ENCODE measurements at places on chromosomes 4 and X.
A peak's percentile ranks its signal among the peaks of the same experiment; 100 is the strongest.

GRCh38 chr4:154277172-154277571 is 214.4 kb downstream of the DCHS2 start:
- DNase-seq: no peak

DNA sequence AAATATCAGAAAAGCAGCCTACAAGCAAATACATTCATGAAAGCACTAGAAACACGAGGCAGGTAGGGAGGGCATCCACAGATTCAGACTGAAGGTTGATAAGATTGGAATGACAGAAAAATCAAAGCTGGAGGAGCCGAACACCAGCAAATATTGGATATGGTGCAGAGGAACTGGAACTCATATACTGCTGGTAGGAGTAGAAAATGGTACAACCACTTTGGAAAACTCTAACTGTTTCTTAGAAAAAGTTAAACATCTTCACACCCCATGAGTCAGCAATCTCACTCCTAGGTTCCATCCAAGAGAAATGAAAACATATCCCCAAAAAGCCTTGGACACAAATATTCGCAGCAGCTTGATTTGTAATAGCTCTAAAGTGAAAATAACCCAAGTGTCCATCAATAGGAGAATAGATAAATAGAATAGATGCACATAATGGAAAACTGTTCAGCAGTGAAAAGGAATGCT is 27.1 kb downstream of the CD99L2 start:
- DNase-seq: no peak

- no peak for DNase-seq
Observed at GRCh38 chrX:153582896-153583295, 16.0 kb downstream of the CCNQ start.

DNA sequence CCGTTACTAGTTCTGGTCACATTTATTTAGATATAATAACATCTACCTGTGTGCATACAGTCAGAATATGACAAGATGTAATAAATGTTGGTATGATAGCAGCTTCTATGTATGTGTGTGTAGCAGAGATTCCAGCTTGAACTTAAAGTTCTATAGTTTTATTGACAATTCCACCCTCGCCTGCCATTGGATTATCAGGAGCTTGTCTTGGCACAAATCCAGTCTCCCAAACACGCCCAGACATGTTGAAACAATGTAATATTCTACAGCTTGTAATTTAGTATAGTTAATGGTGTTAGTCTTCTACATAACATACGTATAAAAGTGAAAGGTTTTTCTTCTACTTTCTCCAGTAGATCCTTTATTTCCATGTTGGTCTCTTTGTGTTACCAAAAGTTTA is 44.4 kb downstream of the BBS12 start:
- DNase-seq: no peak

- DNase-seq: peak; percentile 35
Observed at GRCh38 chr4:141248029-141248428, 27.3 kb downstream of the ZNF330 start.

DNA sequence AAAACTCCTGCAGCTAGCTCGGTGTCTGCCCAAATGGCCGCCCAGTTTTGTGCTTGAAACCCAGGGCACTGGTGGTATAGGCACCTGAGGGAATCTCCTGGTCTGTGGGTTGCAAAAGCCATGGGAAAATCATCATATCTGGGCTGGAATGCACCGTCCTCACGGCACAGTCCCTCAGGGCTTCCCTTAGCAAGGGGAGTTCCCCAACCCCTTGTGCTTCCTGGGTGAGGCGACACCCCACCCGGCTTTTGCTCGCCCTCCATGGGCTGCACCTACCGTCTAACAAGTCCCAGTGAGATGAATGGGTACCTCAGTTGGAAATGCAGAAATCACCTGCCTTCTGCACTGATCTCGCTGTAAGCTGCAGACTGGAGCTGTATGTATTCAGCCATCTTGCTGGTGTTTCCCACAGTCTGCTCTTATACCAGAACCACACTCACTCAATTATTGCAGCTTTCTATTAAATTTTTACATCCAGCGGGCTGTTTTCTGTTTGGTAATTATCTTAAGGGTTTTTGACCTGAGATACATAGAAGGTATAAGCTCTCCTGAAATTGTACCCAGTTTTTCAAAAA is 36.7 kb upstream of the NPNT start:
- DNase-seq: no peak

GRCh38 chr4:12487000-12487399 is 997.1 kb downstream of the RAB28 start:
- DNase-seq: no peak

GRCh38 chrX:6026980-6027379 is 201.7 kb downstream of the NLGN4X start:
- DNase-seq: no peak

- no peak for DNase-seq
Observed at GRCh38 chr4:158722291-158722916, 792 bp downstream of the PPID start.

DNA sequence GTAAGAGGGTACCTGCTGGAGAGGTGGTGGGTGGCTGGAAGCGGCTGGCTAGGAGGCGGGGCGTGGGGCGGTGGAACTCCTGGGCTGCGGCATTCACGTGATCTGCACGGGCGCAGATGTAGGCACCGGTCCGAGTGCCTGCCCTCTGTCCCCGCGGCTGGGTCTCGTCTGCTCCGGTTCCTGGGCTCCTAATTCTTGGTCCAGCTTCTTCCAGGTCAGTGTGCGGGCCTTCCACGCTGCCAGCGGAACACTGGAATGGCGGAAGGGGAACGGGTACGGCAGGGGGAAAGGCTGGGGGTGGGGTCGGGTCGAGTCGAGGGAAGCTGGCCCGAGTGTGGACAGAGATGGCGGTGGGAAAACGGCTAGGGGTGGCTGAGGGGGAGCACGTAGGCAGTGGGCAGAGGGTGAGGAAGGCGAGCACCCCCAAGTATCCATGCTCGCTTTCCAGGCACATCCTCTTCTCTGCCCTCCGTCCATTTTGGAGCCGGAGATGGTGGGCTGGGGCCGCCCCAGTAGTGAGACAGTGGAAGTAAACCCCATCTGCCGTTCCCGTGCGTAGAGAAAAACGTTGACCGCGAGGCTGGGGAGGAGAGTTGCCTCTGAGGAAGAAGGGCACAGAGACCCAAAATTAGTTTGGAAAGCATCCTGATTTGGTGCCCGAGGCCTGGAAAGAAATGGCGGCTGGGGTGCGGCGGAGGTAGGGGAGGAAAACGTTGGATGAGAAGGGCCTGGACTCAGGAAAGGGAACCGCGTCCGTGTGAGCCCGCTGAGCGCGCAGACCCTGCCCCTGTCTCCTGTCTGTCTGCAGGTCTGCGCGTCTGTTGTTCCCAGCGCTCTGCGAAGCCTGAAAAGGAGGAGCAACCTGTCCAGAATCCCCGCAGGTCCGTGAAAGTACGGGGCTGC is at the start of gene TCEAL4:
Gene TCEAL4, plus strand, starts transcription at position 105 of the 903 bp plus-strand sequence. CDS start 1,161 bp downstream, outside the sequence.
- no peak for DNase-seq

GRCh38 chr4:147822128-147822527 is 90.2 kb downstream of the ARHGAP10 start:
- peak; percentile 56 for DNase-seq

GRCh38 chrX:32451954-32452695 is 759.2 kb downstream of the DMD start:
- DNase-seq: no peak

GRCh38 chr4:141804836-141805235 is 168.5 kb downstream of the IL15 start:
- no peak for DNase-seq

DNA sequence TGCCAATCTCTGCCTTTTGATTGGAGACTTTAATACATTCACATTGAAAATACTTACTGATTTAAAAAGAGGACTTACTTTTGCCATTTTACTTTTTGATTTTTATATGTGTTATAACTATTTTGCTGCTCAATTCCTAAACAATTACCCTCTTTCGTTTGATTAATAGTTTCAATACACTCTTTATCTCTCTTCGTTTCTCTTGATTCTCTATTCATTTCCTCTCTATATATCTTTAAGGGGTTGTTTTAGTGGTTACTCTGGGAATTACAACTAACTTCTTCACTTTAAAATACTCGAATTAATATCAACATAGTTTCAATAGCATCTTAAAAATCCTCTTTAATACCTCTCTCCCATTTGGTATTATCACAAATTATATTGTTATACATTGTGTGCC is 116.6 kb downstream of the PTCHD1 start:
- no peak for DNase-seq

DNA sequence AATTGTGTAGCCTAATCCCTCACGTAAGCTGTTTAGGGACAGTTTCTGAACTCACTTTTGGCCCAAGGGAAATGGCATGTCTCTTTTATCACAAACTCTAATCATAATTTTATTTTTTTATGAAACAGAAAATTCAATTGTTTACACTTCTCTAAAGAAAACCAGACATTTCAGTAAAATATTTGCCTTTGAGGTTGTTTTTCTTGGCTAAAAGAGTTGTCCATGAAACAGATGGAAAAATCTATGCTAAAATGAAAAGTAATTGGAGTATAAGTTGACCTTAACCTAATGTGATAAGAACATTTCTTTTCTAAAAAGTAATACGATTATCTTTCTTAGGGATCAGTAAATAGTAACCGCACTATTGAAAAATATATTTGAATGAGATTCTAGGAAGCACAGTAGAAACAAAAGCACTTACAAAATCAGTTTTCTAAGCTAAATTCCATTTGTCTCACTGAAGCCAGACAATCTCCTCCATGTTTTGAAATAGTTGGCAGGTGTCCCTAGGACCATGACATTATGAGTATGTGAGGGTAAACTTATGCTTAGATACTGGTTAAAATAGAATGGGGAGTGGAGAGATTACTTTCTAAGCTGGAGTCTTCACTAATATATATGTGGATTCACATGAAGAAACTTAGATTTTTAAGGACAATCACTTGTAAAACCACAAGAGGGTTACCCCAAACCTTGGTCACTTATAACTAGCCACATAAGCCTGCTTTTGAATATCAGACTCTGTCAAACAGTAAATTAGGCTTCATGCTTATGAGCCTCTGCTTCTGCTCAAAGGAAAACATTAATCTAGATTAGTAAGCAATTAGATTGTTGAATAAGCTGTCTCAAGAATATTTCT is 20.1 kb upstream of the TET2 start:
- no peak for DNase-seq

DNA sequence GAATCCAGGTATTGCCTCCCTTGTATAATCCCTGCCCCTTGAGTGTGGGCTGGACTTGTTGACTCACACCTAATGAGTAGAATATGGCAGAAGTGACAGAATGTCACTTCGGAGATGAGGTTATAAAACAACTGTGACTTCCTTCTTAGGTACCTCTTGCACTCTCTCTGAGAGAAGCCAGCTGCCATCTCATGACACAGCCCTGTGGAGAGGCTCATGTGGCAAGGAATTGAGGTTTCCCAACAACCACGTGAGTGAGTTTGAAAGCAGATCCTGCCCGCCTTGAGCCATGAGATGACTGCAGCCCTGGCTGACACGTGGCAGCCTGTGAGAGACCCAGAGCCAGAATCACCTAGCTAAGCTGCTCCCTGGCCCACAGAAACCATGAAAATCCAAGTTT is 13.5 kb downstream of the ASB11 start:
- peak; percentile 24 for DNase-seq

DNA sequence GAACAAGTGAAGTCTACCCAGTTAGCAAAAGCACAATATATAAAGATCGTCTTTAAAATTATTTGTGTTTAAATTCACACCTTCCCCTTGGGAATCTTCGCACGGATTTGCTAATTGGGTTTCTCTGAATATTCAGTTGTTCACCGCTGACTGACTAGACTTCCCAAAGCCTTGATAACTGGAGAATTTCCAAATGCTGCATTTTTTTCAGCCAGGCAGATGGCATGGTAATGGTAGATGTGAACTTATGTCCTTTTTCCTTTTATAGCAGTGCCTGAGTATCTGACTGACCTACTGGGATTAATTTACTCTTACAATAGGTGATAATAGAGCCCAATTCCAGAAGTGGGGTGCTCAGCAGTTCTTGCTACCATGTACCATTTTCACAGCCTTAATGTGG is 548.1 kb downstream of the PACRGL start:
- DNase-seq: no peak

DNA sequence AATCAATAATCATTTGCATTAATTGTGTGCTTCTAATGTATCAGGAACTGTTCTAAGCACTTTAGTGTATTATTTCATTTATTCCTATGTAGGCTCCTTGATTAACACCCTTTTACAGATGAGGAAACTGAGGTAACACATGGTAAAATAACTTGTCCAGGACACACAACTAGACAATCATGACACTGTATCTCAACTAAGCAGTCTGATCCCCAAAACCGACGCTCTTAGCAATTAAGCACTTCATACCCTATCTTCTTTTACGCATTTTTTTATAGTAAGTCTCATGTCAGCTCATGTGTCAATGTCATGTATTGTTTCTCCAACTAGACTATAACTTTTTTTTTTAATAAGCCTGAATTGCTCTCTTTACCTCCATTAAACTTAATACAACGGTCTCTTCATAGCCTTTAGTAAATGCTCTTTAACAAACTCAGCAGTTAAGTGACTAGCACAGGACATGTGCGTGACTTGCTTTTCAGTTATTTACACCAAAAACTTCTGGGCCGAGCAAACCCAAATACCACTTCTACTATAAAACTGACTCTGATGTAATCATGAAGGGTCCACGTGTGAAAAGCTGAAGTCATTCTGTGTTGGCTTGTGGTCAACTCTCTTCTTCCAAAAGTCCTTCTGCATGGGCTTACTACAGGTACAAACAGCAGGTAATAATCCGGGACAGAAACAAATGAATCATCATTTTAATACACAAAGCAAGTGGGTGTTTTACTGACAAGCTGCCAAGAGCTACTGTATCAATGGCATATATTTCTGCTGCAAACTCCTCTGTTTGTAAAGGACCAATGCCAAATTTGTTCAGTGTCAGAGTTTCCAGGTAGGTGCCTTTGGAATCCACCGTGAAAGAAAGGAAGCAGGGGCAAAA is 7.9 kb upstream of the AMBN start:
- DNase-seq: no peak

DNA sequence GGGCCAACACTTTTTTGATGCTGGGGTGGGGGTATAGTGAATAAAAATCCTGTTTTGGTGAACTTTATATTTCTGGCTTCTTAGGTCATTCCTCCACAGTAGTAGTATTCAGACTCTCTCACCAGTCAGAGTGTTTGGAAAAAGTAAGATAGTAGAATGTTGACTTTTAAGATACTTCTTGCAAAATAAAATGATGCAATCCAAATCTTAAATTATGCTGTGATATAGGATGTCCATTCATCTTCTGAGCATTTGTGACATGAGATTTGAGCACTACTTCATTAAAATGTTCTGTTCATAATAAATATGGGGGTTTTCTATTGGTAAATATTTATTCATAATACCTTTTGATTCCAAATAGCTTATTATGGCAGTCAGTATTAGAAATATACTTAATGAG is 70.1 kb downstream of the BMP2K start:
- DNase-seq: no peak

- no peak for DNase-seq
Observed at GRCh38 chr4:102328045-102328444, 17.2 kb downstream of the SLC39A8 start.

- no peak for DNase-seq
Observed at GRCh38 chr4:11914406-11914805, 485.7 kb upstream of the HS3ST1 start.

DNA sequence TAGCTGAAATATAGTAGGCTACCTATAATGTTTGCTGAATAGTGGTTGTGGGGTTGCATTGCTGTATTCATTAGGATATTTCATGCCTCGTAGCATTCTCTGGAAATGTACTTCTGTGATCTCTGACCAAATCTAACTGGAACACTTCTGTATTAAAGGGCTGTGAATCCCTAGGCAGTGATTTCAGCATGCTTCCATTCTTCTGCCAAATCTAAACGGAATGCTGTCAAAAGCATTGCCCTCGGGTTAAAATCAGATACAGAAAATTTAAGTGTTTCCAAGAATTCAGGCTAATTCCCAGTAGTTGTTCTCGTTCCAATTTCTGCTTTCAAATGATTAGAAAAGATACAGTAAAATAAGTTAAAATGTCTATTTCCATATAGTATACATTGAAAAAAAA is 1847.5 kb upstream of the IGFBP7 start:
- no peak for DNase-seq

GRCh38 chrX:50691820-50692219 is 122.2 kb downstream of the SHROOM4 start:
- no peak for DNase-seq
